ENCODE measurements at places on chromosomes 6 and 20.
A peak's percentile ranks its signal among the peaks of the same experiment; 100 is the strongest.

- no peak for DNase-seq
Measured at GRCh38 chr6:170265655-170266054, 25.2 kb downstream of the DLL1 start.

GRCh38 chr6:46719099-46719498 is 16.1 kb downstream of the PLA2G7 start:
- DNase-seq, result no peak

- DNase-seq, result no peak
Measured at GRCh38 chr20:59075934-59076508, 33.4 kb upstream of the PRELID3B start.

DNA sequence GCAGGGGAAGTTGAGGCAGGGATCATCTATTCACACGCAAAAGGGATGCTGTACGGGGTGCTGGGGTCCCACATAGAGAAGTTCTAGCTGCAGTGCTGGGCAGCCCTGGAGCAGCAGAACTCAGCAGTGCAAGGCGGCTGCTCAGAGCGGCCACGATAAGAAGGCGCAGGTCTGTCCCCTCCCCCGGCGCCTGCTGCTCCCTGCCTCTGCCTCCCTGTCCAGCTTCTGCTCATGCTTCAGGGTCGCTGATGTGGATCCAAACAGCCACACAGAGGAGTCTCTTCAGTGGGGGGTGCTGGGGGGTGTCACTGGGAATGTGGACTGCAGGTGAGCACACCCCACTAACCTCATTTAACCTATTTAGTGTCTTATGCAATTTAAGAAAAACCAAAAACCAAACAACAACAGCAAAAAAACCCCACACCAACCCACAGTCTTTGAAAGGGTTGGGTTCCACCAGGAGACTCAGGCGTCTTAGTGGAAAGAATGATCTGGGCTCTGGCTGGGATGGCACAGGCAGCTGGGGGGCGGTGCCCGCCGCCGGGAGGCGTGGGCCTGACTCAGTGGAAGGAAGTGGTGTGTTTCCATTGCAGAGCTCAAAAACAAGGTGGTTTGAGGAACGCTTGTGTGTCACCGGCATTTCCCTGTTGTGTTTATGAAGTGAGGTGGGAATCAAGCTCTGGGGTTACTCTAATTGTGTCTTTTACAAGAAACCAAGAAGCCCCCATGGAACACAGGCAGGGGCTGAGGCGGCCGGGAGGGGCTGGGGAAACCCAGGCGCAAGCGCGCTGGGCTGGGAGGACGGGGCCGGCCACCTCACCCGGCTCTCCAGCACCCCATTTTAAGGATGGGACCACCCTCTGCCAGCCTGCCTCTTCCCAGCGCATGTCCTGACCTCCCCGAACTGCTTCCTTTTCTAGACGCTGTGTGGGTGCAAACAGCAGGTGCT is 55.1 kb downstream of the IRF4 start:
- DNase-seq, result peak; percentile 82

DNA sequence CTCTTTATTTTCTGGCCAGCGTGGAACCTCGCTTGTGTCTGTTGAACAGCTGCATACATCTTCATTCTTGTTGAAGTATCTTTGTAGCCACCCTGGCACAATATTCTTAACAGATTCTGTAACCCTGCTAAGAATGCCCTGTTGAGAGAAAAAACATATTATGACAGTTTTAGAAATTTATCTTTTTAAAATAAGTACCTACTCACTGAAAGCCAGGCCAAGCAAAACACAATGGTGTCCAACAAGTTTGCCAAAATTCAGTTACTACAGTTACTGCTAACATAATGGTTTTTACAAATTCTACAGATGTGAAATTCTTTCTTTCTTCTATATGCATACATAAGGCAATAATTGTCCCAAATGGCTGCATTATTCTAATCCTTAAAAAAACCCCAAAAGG is 18.2 kb downstream of the NUP153 start:
- DNase-seq, result no peak

DNA sequence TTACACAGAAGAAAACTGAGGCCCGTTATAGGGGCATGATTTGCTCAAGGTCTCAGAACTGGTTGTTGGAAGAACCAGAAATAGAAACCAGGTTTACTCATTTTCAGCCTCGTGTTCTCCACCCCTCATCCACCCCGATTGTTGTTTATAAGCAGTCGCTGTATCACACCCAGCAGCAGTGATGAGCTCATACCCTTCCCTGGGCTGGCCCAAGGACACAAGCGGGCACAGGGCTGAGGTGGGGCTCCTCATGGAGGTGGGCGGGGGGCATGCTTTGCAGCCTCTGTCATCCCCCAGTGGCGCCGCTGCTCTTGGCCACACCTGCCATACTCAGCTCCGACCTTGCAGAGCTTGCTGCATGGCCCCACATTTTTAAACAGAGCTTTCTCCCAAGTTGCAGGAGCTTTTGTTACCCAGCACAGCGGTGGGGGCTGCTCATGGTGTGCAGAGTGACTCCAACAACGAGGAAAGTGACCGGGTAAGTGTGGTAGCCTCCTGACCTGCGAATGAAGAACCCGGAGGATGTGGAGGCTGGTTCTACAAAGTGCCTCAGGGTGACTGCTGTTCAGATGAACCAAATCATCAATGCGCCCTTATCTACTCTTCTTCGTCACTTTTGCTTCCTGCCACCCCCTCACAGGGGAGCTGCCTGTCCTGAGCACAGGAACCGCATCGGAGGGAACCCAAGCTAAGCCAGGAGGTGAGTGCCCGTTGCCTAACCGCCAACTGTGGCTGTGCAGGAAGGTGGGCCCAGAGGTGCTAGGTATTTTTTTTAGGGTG is 43.6 kb upstream of the NKX2-2 start:
- DNase-seq, result no peak

DNA sequence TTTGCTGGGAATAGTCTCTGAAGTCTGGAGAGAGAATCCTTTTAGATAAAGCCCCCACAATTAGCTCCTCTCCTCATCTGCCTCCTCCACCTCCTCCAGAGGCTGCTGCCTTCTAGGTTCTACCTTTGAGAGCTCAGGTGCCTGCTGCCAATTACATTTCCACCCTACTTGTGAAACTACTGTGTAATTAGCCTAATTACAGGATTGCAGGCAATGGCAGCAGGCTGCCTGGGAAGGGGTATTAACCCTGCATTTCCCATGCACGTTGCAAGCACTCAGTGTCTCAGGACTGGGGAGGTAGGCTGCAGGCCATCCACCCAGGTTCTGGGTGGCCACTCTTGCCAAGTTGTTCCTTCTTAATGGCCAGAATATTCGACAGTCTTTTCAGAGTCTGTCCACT is 215.6 kb upstream of the ZNF217 start:
- no peak for DNase-seq

DNA sequence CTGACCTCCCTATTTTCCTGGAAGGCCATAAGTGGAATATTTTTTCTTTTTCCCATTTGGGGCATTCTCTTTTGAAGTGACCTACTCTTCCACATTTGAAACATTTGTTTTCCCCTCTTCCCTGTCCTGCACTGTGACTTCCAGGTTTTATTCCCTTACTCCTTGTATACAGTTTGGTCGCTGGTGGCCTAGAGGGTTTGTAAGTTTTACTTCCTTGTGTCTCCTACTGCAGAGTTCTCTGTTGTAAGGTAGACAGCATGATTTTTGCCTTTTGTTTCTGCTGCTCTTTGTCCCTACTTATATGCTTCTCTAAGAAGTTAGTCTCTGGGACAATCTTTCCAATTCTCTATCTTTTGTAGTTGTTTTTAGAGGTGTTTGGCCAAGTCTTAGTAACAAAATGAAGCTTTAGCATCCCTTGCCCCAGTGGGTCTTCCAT is 7.4 kb upstream of the ZNFX1 start:
- no peak for DNase-seq

DNA sequence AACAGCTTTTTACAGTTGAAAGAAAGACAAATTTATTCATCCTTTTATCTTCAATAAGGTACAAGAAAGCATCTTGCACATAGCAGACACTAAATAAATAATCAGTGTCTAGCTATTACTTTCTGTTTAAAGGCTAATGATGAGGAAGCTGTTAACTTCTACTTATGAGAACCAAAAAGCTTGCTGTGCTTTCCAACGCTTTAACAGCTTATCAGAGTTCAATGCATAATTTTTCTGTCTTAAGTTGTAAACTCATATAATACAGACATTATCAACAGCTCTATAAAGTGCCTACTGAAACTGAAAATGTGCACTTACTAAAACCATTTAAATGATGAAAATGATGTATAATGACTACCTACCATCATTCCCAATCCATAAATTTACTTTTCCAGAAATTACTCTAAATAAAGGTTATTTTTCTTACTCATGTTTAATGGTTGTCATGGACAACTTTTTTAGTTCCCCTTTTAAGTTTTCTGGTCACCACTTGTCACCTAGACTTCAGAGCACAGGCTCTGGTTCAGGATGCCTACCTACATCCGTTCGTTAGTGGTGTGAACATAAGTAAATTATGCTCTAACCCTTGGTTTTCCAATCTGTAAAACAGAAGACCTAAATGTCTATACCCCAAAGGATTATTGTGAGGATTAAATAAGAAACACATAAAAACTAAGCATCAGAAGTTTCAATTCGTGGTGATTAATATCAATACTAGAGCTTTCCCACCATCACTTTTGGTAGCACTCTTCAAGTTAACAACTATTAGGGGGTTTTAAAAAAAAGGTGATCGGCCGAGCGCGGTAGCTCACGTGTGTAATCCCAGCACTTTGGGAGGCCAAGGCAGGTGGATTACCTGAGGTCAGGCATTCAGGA is 8.0 kb downstream of the PNISR start:
- no peak for DNase-seq

GRCh38 chr6:155248008-155249001 is 15.5 kb upstream of the CLDN20 start:
- no peak for DNase-seq

DNA sequence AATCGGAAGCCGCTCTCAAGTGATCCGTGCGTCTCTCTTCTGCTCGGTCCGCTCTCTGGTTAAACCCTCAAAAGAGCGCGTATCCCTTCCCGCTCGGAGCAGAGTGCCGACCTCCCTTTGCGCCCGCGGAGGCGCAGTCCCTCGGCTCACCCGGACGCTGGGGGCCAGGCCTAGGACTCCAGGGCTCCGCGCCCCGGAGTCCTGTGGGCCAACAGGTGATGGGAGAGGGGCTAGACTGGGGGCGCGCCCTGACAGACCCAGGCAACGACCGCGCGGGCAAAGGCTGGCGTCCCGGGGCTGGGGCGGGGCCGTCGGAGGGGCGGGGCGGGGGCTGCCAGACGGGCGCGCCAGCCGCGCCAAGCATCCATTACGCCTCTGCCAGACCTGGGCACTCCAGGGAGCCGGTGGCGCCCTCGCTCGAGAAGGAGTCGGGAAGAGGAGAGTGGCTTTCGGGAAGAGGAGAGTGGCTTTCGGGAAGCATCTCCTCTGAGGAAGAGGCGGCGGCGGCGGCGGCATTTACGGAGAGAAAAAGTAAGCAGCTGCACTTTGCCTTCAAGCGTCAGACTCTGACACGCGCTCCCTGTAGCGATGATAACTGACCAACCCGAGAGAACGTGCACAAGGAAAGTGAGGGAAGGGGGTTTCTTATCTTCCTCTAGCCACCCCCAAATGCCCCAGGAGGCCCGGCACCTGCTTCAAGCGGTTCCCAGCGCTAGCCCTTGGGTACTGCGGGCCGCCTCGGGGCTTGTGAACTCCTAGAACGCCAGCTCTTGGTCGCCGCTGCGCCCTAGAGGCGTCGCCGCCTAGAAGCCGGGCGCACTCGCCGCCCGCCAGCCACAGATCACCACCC is 2.6 kb downstream of the EPHA7 start:
- DNase-seq, result no peak

All from stimulated activated CD4-positive, alpha-beta T cell treated with anti-CD3 and anti-CD28 coated beads, Interleukin-1b, Interleukin-23, amount 100 ng/mL, for 1 hour (primary cell).